H1 (cell line): ENCODE measurements at places on chromosomes 11 and 22.

- DNase-seq, result no peak
Observed at GRCh38 chr11:124748481-124749343, 3.3 kb downstream of the VSIG2 start.

GRCh38 chr11:44527476-44527875 is 38.0 kb upstream of the CD82 start:
- DNase-seq, result no peak

GRCh38 chr11:127521413-127521812 is 520.8 kb upstream of the KIRREL3 start:
- no peak for DNase-seq

DNA sequence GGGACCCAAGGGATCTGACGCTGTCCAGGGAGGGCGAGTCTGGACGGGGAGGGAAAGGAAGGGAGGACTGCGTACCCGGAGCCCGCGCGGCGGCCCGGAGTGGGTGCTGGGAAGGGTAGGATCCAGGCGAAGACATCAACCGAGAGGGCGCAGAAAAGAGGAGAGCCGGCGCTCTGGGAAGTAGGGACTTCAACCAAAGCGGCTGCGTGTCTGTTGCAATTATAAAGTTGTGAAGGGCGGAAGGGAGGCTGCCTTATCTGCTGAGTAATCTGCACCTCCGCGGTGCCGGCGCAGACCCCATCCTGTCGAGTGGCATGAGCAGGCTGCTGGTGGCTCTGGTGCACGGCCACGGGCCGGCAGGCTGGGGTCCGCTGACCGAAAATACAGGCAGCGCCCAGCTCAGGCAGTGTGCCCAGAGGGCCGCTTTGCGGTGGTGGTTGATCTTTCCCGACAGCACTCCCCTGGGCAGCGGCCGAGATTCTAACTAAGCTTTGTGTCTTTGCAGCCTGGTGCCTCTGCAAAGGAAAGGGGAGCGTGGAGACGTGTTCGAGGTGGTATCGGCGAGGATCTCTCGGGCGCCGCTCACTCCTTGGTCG is 978 bp downstream of the C11orf87 start:
- DNase-seq, result peak; percentile 2
